Posterior vena cava (tissue), 2 donors: ENCODE measurements at places on chromosomes 16 and 17.

DNA sequence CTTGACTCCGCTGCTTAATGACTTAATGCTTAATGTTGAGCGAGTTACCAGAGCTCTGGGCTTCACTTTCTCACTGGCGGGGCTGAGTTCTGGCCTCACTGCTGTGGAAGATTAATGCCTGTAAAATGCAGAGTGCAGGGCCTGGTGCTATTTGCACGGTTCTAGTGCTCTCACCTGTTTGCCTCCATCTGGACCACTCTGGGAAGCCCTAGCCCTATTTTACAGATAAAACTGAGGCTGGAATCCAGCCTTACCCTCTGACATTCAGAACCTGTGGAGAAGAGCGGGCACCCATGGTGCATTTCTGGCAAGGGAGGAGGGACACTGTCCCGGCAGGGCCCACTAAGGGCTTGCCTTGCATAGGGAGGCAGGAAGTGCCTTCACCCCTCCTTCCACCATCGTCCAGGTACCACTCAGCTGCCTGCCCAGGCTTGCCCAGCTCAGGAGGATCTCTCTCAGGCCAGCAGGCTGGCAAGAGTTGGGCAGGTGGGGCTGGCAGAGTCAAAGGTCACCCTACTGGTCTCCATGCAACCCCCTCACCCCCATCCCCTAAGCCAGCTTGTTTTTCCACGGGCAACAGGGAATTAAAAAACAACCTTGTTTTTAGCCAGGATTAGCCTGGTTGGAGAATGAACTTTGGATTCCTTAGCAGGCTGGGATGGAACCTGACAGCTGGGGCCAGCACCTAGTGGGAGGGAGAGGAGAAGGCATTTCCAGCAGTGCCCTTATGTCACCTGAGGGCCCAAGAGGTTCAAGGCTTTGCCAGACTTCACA lies 4.1 kb upstream of the UBALD1 start:
- no peak for DNase-seq

- no peak for DNase-seq
These were observed 22.6 kb downstream of the SLC25A10 start for GRCh38 chr17:81734405-81735263.

DNA sequence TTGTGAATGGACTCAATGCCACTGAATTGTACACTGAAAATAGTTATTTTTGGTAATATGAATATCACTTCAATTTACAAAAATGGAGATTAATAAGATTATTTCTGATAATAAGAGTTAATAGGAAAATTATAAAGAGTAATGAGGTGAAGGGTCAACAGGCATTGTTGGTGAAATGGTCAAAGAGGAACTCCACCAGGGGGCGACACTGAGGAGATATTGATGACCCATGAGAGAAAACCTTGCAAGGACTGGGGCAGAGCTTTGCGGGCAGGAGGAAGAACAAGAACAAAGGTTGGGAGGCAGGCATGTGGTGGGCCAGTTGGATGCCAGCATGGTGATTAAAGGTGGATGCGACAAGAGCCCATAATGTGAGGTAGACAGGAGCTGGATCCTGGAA lies 74.0 kb upstream of the XYLT1 start:
- DNase-seq, result no peak

- no peak for DNase-seq
These were observed 1494.7 kb upstream of the CDH8 start for GRCh38 chr16:63530974-63531373.

GRCh38 chr16:20023190-20023589 lies 50.5 kb downstream of the GPR139 start:
- no peak for DNase-seq

GRCh38 chr16:66972983-66973382 lies 11.9 kb downstream of the CES3 start:
- DNase-seq, result no peak

DNA sequence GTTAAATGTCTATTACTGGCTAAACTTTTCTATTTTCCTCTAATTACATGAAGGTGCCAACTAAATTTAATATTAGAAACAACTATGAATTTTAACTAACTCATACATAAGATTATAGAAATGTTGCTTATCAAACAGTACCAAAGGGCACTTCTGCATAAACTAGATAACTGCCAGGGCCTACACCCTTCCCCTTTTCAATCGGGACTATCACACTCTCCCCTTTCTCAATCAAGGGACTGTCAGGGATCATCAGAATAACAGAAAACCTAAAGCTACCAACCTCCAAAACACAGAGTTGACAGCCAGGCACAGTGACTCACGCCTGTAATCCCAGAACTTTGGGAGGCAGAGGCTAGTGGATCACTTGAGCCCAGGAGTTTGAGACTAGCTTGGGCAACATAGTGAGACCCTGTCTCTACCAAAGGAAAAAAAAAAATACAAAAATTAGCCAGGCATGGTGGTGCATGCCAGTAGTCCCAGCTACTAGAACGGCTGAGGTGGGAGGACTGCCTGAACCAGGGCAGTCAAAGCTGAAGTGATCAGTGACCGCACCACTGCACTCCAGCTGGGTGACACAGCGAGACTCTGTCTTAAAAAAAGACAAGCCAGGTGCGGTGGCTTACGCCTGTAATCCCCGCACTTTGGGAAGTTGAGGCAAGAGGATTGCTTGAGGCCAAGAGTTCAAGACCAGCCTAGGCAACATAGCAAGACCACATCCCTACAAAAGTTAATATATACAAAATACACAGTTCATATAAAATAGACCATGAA lies 3.2 kb upstream of the PHLPP2 start:
- DNase-seq, result no peak

DNA sequence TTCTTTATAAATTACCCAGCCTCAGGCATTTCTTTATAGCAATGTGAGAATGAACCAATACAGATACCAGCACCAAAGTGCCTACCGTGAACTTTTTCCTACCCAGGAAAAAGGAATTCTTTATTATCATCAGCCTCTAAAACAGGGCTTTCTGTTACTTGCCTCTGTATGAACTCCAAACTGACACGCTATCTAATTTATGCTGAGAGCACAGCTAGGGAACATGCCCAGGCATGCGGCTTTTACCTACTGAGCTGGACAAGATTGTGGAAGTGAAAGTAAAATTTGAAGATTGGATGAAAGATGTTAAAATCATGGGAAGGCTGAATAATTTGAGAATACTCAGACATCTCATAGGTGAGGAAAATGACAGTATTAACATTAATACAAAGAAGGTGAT lies 24.4 kb upstream of the ADCY9 start:
- DNase-seq, result no peak

DNA sequence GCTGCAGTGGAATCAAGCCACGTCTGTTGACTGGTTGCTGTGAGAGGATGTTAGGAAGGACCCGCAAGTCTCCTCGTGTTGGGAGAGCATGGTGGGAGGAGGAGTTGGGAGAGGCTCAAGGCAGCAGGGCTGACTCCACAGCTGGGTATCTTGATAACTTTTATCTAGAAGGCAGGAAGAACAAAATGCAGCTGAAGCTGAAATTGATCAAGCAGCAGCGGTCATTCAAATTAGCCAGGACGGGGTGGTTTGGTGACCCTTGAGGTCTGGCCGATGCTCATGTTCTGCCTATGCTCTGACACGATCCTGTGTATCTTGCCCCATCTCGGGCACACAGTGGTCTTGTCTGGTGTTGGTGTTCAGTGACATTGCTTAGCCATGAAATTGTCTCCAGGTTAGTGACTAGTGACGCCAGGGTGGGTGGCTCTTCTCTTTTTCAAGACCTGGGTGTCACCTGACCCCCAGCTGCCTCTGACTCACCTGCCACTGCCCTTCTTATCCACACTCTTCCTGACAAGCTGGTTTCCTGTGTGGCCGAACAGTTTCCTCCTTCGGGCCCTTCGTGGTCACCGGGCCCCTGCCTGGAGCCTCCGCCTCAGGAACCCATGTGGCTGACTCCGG lies 19.1 kb downstream of the NPTX1 start:
- no peak for DNase-seq

DNA sequence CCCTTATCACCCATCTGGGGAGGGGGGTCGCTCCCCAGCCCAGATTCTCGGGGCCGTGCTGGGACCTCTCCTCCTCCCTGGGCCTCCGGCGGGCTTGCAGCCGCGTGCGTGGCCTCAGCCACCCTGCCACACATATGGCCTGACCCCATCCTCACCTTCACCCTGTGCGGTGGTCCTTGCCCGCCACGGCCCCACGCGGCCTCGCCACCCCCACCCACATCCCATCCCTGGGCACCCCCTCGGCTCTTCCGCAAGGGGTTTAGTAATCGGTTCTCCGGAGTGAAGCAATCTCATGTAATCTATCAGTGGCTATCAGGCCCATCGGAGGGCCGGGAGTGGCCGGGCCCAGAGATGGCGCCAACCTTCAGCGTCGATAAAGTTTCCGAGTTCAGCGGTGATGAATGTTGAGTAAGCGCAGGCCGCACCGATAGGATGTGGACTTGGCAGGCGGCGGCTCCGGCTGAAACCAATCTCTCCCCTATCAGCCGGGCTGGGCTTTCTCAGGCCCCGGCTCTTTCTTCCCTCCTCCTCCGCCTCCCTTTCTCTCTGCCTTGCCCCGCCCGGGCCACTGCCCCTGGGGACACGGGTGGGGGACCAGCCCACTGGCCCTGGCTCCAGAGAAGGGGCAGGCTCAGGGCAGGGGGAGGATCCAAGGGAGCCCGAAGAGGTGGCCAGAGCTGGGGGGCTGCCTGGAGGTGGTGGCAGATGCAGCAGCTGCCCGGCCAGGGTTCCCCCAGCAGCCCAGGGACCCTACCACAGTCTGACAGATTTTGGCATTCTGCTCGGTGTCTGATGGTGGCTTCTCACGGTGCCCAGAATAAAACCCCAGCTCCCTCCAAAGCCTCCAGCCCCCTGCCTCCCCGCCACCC lies 20.8 kb downstream of the ZFPM1 start:
- DNase-seq, result peak; percentile 95

DNA sequence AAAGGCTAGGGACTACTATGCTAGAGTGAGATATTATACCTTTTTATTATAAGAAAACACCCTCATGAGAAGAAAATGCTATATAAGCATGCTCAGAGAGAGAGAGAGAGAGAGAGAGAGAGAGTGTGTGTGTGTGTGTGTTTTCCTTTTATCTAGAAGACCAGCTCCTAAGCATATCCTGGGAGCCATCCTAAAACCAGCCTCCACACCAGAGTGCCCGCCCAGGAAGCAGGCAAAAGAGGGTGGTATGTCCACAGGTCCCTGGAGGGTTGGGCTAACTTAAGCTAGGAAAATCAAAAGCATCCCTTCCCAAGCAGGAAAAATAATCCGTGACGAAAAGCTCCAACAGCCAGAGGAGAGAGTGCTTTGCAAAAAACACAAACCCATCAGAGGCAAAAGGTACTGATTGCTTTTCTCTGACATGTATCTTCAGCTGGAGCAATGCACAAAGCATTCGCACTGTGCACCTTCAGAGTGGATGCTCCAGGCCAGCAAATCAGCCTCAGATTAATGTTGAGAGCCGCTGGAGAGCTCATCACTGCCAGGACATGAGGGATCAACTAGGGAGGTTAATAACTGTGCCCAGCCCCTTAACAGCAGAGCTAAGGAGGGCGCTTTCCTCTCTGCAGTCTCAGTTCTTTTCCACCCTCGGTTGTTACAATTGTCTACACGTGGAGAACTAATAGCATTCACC lies 125.1 kb downstream of the SLC39A11 start:
- DNase-seq, result no peak

GRCh38 chr17:29577385-29578211 lies 9.1 kb downstream of the TP53I13 start:
- peak; percentile 85 for DNase-seq

DNA sequence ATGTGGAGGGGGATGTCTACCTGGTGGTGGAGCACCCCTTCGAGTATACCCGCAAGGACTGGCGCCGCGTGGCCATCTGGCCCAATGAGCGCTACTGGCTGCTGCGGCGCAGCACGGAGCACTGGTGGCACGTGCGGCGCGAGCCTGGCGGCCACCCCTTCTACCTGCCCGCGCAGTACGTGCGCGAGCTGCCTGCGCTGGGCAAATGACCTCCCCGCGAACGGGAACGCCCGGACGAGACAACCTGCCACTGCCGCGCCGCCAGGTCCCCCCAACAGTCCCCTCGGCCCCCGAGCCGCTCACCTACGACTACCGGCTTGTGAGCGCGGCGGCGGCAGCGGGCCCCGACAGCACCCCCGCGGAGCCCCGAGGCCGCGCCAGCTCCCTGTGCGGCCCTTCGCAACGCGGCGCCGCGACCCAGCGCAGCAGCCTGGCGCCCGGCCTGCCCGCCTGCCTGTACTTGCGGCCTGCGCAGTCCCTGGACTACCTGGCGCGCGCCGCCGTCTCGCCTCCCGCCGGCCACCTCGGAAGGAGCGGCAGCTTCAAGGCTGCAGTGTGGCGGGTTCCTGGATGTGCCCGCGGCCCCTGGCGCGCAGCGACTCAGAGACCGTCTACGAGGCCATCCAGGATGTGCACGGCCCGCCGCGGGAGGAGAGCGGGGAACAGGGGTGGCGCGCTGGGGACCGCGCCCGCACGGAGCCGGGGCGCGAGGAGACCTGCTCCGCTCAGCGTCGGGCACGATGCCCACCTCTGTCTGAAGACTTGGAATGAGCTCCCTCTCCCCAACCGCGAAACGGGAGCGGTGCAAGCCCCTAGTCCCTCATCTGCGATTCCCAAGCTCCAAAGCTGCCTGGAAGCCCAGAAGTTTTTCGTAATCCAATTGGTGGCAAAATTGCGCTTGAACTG lies 48.7 kb upstream of the AMZ2 start:
- DNase-seq, result no peak

- DNase-seq, result peak; percentile 53
These were observed 14.7 kb upstream of the MPRIP start for GRCh38 chr17:17027442-17028058.

- DNase-seq, result no peak
These were observed 11.2 kb downstream of the PDZD9 start for GRCh38 chr16:21989751-21990150.

GRCh38 chr16:14502932-14503741 lies 126.9 kb downstream of the PARN start:
- DNase-seq, result no peak

- no peak for DNase-seq
These were observed 30.0 kb upstream of the SKAP1 start for GRCh38 chr17:48460052-48460451.

DNA sequence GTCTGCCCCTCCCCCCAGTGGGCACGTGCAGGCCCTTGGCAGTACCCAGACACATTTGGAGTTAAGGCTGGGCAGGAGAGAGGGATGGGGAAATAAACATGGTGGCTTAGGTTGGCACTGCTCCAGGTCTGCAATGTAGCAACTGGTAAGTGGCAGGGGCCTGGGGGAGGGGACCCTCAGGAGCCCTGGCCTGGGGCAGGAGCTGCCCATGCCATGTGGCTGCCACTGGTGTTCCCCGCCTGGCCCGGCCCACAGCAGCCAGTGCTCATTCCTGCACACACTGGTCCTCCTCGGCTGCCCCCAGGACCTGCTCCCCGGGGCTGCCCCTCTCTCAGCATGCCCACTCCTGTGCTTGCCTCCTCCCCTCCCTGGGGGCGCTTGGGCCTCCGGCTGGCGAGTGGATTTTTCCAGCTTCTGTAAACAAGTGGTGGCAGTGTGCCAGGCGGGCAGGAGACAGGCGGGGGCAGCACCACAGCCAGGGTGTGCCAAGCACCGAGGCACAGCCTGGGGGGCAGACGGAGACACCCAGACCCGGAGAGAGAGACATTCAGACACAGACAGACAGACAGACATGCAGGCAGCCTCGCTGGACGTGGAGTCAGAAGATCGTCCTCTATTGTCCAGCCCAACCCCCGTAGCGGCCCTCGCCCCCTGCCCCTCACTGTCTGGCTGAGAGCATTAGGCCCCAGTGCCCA lies 9.4 kb downstream of the THRA start:
- DNase-seq, result no peak
